HFFc6 (cell line): ENCODE measurements at places on chromosomes 7 and 10.

- no peak for DNase-seq
These were observed 339.2 kb downstream of the DNAJB6 start for GRCh38 chr7:157676001-157676400.

GRCh38 chr10:131290781-131291180 is 20.7 kb downstream of the TCERG1L start:
- no peak for DNase-seq

- DNase-seq = peak; percentile 27
These were observed 596.9 kb downstream of the PHTF2 start for GRCh38 chr7:78395298-78396036.

- DNase-seq = no peak
These were observed 24.2 kb upstream of the PRKAG2 start for GRCh38 chr7:151900986-151901621.

- DNase-seq = peak; percentile 33
These were observed 115.0 kb downstream of the CHCHD3 start for GRCh38 chr7:132966754-132967469.

GRCh38 chr7:30914596-30914995 is 2.9 kb downstream of the AQP1 start:
- DNase-seq = peak; percentile 80

DNA sequence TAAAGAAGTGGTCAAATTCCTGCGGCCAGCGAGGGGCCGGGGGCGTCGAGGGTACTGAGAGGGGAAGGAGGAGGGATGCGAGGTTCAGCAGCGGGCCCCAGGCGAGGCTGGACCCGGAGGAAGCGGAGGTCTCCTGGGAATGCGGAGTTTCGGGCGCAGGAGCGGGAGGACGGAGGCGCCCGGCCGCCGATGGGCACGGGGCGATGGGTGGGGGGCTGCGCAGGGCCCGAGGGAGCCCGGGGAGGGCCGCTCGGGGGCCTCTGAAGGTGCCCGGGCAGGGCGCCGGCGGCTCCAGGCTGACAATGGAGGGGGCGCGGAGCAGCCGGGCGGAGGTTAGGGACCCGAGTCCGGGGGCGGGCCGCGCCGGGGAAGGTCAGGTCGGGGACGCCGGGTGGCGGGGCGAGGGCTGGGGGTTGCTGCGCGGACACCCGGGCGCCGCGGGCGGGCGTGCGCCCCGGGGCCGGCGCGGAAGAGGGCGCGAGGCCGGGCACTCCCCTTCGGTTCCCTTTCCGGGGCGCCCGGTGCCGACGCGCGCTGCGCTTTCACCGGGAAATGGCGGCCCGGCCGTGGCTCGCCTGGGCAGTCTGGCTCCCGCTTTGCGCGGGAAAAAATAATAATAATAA is 683 bp downstream of the MACROH2A2 start:
- DNase-seq = no peak

DNA sequence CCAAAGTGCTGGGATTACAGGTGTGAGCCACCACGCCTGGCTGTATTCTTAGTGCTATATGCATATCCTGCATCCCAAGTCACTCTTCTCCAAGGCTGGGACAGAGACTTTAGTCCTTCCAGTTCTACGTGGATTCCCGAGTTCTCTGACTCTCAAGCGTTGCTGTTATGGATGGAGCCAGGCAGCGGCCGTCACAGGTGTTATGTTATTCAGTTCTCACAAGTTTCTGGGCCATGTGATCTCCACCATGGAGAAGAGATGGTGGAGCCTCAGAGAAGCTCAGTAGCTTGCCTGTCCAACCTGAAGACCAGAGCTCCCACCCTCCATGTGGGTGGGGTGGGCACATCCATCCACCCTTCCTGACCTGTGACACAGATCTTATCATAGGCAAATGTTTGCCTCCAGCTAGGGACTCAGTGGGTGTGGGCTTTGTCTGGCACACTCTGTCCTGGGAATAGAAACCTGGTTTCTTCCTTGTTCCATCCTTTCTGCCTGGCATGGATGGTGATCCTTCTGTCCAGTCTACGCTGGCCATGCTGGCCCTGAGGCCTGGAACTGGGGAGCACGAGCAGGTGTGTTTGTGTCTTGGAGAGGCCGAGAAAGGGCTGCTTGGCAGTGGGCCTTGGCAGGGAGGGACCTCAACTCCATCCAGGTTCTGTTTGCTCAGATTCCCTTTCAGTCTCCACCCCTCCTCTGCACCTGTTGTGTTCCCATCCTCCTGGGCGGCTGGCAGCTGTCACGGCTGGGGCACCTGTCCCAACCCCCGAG is 55.3 kb downstream of the NEURL1 start:
- DNase-seq = no peak

- no peak for DNase-seq
These were observed 27.5 kb downstream of the HOXA1 start for GRCh38 chr7:27068259-27068658.

GRCh38 chr7:3005257-3005656 is 38.4 kb downstream of the CARD11 start:
- DNase-seq = no peak

- DNase-seq = no peak
These were observed 620 bp downstream of the SLK start for GRCh38 chr10:103967448-103968071.

- DNase-seq = no peak
These were observed 309.7 kb upstream of the NFE2L3 start for GRCh38 chr7:25842201-25842733.

DNA sequence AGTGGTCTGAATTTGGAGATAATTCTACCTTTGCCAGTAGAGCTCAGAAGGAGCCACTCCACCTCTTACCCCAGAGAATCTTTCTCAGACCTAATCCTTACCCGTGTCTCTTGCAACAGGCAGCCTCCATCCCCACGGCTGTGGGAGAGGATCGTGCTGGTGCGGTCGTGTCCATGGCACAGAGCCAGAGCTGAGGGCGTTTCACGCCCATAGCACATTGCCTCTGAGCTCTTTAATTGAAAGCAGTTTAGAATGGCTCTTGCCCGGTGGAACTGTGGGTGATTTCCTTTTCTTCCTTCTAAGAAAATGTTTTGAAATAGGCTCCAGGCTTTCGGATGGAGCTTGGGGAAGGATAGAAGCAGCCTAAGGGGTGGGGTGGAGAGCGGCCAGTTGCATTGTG is 41.5 kb downstream of the PRF1 start:
- no peak for DNase-seq

DNA sequence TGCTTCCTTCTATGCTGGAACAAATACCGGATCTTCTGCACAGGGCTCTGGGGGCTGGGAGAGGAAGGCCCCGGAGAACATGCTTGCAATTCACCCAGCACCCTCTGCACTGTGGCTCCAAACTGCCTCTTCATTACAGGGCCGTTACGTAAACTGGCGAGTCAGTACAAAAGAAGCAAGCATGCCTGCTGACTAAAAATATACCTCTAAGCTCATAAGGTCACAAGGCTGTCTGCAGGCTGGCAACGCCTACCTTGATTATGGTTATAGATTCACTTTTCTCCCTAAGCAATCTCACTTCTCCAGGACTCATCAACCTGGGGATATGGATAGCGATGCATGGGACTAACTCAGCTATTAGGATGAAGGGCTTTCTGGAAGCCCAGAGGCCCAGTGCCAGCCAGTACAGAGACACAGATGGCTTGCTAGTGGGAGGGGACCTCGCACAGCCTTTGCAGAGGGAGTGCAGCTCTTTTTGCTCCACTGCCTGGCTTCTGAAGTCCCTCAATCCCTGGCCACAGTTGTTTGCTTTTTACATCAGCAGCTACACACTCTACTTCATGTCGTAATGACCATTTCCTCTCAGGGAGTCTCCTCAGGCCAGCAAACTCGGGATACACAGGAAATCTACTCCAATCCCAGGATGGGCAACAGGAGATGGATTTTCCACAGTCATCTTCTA is 96.1 kb downstream of the SH3PXD2A start:
- peak; percentile 86 for DNase-seq

GRCh38 chr7:102819151-102819550 is 70.4 kb downstream of the FAM185A start:
- no peak for DNase-seq

- DNase-seq = peak; percentile 87
These were observed 325.6 kb upstream of the MAGI2 start for GRCh38 chr7:79778786-79779770.

DNA sequence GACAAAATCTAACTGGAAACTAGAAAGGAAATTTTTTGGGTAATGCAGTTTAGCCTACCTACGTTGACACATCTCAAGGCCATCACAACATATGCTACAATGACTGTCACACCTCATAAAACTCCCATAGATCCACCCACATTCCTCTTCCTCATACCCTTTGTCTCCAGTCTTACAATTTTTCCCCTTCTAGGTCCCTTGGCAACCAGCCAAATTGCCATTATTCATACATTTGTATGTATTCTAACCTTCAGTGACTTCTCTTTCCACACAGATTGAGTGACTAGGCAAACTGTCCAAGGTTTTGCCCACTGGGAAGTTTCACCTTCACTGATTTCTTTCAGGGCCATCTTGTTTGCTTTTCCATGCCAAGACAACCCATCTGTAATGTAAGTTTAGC is 100.5 kb upstream of the TPK1 start:
- no peak for DNase-seq

GRCh38 chr10:98415731-98416119 is 743 bp upstream of the PYROXD2 start:
- DNase-seq = no peak

GRCh38 chr10:47404446-47404845 is 20.4 kb upstream of the ZNF488 start:
- DNase-seq = no peak

- DNase-seq = no peak
These were observed 8.5 kb upstream of the BPGM start for GRCh38 chr7:134637934-134638719.

DNA sequence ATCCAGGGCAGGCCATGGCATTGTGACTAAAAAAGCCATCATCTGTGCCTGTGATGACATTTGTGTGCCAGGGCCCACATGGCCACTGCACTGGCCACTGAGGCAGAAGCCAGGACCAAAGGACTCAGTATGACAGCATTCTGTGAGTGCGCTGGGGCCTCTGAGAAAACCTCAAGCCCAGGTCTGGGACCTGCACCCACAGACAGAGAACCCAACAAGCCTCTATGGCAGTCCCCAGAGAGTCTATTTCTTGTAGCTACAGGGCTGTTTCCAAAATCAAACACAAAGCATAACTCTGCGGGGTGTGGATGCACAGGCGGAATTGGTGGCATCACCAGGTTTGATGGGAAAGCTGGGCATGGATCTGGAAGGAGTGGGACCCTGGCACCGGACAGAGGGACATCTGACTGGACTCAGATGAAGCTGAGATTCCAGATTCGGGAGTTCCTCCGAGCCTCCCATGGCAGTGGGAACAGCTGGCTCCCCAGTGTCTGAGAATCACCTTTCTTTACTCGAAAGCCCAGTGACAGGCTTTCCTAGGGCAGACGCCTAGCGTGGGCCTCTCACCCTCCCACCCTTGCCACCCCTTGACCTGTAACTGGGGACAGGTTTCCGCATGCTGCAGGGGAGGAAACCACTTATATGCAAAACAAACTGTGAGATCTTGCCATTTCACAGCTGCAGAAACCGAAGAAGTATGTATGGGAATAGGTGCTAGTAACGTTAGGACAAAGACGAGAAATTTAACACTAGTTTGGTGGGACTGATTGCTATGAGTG is 70.6 kb upstream of the RHEB start:
- DNase-seq = no peak

DNA sequence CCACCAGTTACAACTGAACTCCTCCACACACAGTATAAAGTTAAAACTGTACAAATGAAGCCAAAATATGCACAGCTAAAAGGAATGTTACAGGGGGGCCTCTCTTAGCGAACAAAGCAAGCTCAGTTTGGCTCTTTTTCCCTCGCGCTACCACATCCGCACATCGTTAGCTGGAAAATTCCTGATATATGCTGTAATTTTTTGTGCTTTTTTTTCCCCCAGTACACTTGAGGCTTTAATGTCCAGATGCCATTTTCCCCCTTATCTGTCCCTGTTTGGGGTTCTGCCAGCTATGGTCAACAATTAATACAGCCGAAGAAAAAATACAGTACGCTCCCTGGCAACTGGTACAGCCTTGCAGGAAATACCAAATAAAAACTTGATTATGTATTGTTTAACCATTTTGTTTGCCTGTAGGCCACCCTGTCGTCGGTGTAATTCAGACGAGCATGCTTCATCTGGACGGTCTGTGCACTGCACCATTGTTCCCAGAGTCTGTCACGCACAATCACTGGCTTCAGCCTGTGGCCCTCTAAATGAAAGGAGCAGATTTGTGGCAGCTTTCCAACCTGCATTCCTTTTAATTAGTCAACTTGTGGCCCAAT is 108.1 kb upstream of the FAM133B start:
- DNase-seq = peak; percentile 83

- no peak for DNase-seq
These were observed 5.6 kb upstream of the EMX2 start for GRCh38 chr10:117536866-117537435.

DNA sequence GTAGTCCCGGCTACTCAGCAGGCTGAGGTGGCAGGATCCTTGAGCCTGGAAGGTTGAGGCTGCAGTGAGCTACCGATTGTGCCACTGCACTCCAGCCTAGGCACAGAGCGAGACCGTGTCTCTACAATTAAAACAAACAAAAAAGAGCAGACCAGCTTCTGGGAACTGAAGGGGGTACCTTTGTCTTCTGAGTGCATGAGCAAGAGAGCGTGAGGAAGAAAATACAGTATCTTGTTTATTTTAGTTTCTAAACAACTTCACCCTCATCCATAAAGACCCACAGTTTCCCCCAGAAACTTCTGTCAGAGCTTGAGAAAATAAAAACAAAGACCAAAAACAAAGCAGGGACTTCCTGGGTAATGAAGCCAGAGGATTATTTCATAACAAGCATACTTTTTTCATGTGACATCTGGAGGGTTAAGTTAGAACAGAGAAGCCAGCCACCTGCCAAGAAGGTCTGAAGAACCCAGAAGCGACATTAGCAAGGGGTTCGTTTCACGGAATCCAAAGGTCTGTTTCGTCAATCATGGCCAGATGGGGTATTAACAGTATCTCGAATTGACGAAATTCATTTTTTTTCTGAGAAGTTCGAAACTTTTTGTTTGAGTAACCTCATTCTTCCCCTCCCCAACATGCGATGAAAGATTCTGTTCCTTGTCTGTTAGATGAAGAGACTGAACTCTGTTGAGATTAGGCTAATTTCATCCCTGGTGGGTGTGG is 10.2 kb upstream of the IL2RA start:
- no peak for DNase-seq
